ENCODE measurements at places on chromosomes 3 and 15. TPM values are rescaled to one million over a fixed set of nuclear protein-coding genes. Genes with fewer than 3 reads are reported as not detected.

DNA sequence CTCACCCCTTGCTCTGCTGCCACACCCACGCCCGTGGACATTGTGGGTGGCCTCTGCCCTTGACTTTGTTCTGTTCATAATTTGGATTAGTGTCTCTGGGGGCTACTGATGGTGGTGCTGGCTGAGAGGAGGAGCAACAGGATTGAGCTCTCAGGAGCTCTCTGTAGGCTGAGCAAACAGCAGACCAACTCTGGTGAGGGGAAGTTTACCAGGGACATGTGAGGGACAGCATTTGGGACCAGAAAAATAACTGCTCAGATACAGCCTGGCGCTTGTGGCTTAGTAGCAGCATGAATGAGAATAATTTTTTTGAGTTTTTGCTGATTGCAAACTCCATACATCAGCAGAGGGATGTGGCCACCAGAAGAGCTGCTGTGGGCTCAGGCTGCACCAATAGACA lies 14.8 kb downstream of the PPCDC start:
- no peak for DNase-seq

The TPRA1 gene
- total RNA-seq, result 21.3 TPM

- no peak for DNase-seq
Measured at GRCh38 chr3:72888546-72889309, 882 bp downstream of the GXYLT2 start.

GRCh38 chr3:80051602-80051962 lies 283.8 kb upstream of the ROBO1 start:
- no peak for DNase-seq

GRCh38 chr15:67547836-67548235 lies 5.3 kb downstream of the MAP2K5 start:
- DNase-seq, result no peak

The UROC1 gene
- total RNA-seq, result not detected

GRCh38 chr15:65980824-65981456 lies 111.6 kb downstream of the RAB11A start:
- no peak for DNase-seq

DNA sequence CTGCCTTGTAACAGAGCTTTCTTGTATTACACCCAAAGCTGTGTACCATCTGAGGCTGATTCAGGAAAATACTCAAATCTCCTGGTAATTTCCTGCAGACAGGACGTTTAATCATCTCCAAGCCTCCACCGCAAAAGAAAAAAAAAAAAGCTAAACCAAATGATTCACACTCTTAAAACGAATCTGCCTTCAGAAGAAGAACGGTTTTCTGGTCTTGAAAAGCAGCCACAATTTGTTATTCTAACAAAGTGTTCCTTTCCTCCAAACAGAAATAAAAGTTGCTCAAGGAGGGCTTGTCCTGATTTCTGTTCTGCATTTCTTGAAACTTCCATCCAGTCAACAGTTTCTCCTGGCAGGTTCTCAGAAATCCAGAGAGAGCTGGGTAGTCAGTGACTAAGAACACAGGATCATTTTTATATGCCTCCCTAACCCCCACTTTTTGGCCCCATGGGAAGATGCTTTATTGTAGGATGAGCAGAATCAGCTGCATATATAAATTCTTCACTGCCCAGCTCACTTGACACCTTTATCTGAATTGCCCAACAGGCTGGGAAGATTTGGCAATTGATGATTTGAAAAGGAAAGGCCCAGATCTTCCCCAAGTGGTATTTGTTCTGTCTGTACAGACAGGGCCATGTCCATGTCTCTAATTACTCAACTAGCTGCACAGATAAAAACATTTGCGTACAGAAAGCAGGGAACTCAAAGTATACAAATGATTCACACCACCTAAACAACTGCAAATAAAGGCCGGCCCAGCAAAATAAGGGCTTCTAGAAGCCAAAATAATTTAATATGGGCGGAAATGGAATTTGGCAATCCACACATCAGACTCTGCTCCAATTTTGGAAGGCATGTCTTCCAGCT lies 41.0 kb upstream of the PRICKLE2 start:
- no peak for DNase-seq

DNA sequence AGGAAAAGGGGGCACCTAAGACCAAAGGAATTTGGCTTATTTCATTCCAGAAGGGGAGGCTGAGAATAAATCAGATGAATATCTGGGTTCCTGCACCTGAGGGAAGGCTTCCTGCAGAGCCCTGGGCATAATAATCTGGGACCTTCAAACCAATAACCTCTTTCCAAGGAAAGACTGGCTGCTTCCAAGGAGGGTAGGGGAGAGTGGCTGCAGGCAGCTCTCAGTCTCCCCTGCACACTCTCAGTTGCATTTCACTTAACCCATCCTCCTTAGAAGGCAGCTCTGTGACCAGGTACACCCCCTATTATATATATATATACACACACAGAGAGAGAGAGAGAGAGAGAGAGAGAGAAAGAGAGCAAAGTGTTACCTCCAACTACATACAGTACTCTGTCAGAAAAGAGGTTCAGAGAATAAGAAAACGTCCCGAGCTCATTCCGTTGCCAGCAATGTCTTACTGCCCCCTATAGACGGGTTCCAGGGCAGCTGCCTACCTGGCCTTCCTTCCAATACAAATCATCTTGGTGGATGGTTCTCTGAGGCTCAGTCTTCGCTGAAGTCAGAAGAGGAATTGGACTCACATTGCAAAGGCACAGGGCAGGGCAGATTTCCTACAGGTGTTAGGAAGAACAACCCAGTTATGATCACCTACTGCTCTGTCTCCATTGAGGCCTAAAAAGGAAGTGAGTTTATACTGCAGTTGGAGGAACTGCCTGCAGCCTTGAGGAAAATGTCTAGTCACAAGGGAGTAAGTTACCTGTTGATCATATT lies 26.1 kb downstream of the CAPN3 start:
- no peak for DNase-seq

DNA sequence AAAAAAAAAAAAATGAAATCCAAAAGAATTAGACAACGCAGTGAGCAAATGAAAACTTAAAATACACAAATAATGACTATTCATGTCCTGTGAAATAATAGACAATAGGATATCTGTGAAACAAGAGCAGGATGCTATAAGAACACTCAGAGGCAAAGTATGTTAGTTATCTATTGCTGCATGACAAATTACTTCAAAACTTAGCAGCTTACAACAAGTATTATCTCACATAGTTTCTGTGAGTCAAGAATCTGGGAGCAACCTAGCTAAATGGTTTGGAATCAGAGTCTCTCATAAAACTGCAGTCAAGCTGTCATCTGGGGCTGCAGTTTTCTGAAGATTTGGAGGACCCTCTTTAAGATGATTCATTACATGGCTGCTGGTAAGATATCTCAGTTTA lies 36.5 kb upstream of the ZMAT3 start:
- no peak for DNase-seq

The ESYT3 gene
- total RNA-seq, result 1.4 TPM

- no peak for DNase-seq
Measured at GRCh38 chr15:43763819-43764446, 12.8 kb downstream of the ELL3 start.

- DNase-seq, result no peak
Measured at GRCh38 chr3:190281308-190282051, 40.8 kb downstream of the CLDN1 start.

DNA sequence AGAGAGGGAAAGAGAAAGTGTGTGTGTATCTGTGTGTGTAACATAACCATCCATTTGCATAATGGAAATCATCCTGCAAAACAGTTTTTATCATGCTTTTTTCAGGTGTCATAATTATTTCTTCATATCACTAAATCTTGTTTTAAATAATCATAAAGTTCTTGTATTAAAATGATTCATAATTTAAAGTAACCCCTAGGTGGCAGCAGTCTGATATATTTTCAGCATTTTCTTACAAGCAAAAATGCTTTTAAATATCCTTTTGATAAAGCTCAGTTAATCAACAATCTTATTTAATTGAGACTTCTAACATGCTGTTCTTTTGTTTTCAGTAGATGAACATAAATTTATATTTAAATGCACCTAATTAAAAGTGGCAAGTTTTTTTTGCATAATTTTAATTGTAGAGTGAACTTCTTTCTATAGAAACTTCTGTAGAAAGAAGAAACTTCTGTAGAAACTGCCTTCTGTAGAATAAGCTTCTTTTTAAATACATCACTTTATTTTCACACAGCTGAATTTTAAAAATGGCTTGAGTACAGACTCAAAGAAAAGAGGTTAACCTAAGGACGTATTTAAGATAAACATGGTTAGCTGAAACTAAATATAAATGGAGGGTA lies 72.5 kb downstream of the OPA1 start:
- DNase-seq, result no peak

DNA sequence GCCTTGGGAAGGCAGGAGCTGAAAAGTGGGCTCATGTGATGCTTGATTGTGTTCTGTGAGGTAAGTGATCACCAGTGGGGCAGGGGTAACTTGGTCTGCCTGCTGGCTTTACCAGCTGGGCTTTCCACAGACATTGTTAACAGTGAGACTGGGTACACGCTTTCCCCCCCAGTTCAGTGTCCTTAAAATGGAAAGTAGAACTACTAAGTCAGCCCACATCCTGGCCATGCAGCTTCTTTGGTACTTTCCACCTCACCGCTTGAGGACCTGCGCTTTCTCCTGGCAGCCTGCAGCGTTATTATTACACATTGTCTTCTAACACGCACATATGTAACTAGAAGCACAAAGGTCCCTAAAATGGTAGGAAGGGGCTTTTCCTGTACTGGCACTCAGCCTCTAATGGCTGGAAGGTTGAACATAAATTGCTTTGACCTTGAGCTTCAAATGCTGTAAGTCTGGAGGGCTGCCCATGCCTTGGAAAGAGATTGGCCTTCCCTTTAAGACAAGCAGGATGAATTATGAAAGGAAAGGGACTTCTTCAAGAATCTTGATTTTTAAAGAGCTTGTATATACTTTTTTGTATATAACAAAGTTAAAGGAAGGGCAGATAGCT lies 216.1 kb upstream of the ROPN1 start:
- DNase-seq, result no peak

- no peak for DNase-seq
Measured at GRCh38 chr15:83322061-83322460, 37.6 kb upstream of the BNC1 start.

- no peak for DNase-seq
Measured at GRCh38 chr3:29293421-29293820, 12.6 kb downstream of the RBMS3 start.

- no peak for DNase-seq
Measured at GRCh38 chr15:97995881-97996603, 35.5 kb downstream of the ARRDC4 start.

The IFT122 gene
- total RNA-seq, result 19.7 TPM

The AGTR1 gene
- total RNA-seq, result 2.2 TPM

- DNase-seq, result no peak
Measured at GRCh38 chr3:7075117-7075516, 214.2 kb downstream of the GRM7 start.

DNA sequence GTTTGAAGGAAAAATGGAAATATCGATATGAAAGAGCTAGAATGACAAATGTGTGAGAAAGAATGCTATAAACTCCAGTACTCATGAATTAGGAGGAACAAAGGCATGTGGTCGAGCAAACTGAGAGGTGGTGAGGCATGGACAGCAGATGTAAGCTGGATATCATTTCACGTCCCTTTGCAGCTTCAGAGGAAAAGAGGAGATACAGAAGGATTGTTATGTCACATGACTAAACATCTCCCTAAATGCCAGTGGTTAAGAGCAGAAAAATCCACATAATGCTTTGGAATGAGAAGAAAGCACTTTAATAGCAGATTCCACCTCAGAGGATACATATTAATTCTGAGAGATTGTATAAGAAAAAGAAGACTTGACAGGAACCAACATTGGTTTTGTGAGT lies 248.7 kb downstream of the ZIC4 start:
- no peak for DNase-seq

The PLCH1 gene
- total RNA-seq, result 1.3 TPM

DNA sequence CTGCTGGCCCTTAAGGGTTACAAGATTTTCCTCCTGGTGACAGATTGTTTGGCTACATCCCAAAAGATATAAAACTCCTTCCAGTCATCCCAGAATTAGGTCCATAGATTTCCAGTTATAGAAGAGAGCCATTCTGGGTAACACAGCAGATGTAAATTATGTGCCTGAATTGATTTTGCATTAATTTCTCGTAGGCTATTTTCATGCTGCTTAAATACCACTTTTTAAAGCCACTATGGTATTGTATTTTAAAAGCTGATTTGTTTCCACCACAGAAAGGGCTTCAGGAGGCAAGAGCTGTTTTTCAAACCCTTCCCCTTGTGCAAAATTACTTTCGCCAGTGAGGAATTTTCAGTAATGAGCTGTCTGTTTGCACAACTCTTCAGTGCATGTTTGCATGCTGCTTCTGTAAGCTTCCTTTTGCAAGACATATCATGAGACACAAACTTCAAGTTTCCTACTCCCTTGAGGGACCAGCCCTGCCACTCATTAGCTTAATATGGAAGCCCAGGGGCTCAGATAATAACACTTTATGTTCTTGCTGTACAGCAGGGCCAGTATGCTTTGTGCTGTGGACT lies 105.4 kb upstream of the TNIK start:
- no peak for DNase-seq

The CDAN1 gene
- total RNA-seq, result 6.2 TPM

The SUSD5 gene
- 2.8 TPM for total RNA-seq

The LMAN1L gene
- 21.9 TPM for total RNA-seq

GRCh38 chr3:99640214-99640851 lies 1.9 kb downstream of the COL8A1 start:
- no peak for DNase-seq

DNA sequence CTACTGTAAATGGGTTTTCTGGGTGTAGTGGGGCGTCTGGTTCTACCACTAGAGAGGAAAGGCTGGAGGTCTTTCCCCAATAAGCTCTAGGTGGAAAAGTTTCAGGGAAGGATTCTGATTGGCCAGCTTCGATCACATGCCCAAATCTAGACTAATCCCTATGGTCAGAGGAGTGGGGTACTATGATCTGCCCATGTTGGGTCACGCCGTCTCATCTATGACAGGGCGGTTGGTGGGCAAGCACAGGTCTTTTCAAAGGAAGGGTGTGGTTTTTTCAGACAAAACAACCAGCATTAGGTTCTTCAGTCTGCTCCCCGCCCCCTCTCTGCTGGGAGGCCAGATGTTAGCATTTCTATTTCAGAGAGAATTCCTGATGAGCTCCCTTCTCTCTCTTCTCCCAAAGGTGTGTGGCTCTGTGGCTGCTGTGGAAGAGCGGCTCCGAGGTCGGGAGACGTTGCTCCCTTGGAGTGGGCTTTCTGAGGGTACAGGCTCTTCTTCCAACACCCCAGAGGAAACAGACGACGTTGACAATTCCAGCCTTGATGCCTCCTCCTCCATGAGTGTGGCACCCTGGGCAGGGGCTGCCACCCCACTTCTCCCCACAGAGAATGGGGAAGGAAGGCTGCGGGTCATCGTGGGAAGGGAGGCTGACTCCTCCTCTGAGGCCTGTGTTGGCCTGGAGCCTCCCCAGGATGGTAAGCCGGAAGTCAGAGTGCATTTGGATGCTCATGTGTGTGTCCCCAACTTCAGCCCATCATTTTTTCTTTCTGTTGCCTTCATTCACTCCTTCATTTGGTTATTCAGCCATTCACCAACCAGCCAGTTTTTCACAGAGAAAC lies 9.7 kb upstream of the TATDN2 start:
- no peak for DNase-seq

The MYH15 gene
- total RNA-seq, result 0.19 TPM

GRCh38 chr3:125214738-125215137 lies 2.2 kb upstream of the SLC12A8 start:
- no peak for DNase-seq

GRCh38 chr15:48609486-48609885 lies 36.0 kb downstream of the FBN1 start:
- DNase-seq, result no peak

- DNase-seq, result no peak
Measured at GRCh38 chr15:55791551-55792400, 48.8 kb upstream of the PRTG start.

Data from Right ventricle myocardium inferior (tissue), 1 donor.